ENCODE measurements at places on chromosomes 5 and 9.

- DNase-seq = no peak
Measured at GRCh38 chr9:131707733-131708157, 32.1 kb downstream of the RAPGEF1 start.

DNA sequence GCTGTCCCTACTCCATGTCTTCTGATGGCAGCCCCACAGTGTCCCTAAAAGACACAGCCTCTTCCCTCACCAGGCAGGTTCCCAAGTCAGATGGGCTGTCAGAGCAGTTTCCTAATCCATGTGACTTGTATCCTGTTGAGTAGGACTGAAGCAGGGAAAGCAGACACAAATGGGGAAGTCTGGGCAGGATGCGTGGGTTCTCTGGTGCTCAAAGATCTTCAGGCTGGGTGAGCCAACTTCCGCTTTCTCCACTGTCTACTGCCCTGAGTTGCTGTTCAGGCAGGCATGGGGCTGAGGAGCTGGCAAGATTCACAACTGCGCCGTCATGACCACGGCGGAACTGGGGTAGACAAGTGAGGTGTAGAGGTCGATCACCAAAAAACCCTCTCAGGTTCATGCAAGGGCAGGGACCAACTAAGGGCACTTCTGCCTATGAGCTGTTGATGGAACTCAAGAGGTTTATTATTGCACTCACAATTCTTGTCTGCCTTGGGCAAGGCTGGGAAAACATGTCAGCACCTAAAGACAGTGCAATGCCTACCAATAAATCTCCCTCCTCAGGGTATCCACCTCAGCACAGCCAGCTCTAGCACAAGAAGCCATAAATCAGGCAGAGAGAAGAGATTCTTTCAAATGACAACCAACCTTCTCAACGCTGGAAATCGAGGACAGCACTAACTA, 83.4 kb downstream of the RAPGEF1 start:
- DNase-seq = peak; percentile 92

- no peak for DNase-seq
Measured at GRCh38 chr5:59654691-59655090, 238.8 kb downstream of the PDE4D start.

- no peak for DNase-seq
Measured at GRCh38 chr9:122536134-122536533, 9.0 kb upstream of the OR1N1 start.

- DNase-seq = no peak
Measured at GRCh38 chr5:172858511-172858989, 24.5 kb downstream of the ERGIC1 start.

DNA sequence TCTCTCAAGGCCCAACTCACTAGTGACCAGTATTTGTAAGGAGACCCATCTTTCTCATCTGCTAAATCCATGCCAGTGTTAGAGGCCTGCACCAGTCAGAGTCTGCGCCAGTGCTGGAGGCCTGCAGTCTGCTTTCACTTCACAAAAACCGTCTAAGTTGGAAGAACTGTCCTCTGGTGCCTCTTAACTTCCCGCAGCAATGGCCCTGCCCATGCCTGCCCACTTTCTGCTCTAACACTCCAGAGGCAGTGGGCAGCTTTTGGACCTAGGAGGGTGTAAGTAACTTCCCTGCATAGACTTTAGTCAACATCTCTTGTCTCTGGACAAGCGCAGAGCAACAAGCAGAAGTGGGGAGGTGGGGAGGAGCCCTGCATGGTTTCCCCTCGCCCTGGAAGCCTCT, 152.9 kb downstream of the AUH start:
- DNase-seq = no peak

GRCh38 chr5:141683596-141684141, 1.6 kb upstream of the ARAP3 start:
- no peak for DNase-seq

GRCh38 chr5:157485811-157486210, 25.8 kb downstream of the NIPAL4 start:
- DNase-seq = no peak

DNA sequence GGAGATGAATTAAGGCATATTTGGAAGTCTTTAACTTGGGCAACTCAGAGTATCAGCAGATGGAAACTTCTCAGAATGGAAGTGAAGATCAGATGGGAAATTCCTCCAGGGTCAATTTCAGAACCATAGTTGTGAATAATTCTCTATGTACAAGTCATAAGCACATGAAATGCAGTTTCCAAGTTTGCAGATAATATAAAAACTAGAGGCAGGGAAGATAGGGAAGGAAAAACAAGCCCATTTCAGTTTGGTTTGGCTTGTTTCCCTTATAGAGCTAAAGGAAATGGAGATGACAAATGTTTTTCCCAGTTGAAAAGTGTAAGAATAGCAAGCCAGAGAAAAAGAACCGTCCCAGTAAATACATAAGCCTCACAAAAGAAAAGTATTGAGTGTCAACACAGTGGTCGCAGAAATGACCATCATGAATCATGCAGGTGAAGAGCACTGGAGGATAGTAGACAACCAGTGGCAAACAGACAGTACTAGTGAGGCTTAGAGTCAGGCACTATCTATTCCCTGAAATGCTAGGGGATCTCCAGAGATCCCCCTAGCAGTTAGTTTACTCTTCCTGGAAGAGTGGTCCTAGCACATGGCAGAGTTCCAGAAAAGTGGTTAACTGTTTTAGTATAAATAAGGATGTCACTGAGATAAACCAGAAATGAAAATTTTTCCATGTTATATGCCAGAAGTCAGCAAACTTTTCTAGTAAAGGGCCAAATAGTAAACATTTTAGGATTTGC, 245.9 kb downstream of the SAXO1 start:
- DNase-seq = no peak

- DNase-seq = no peak
Measured at GRCh38 chr9:36029202-36029601, 7.5 kb upstream of the RECK start.

DNA sequence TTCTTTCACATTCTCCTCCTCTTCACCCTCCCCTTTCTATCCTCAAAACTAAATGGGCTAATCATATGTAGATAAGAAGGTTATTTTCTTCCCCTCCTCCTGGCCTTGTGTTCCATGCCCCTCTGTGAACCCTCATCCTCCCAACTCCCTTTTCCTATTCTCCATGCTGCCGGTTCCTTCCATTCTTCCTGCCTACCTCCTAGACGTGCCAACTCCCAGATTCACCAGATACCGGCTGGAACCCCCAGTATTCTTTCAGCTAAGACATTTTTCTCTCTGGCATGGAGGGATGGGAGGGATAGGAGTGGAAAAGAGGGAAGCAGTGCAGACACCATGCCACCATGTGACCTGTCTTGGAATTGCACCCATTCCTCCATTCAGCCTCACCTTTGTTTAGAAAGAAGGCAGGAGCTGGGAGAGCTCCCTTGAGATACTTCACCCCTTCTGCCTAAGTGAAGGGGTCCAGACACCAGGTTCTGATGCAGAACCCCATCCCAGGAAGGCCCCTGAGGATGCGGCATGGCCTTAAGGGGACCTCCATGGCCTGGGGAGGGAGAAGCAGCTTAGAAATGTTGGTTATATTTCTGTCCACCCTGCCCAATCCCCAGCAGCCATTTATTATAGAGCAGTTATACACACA, 4.8 kb downstream of the DNAJB5 start:
- no peak for DNase-seq

DNA sequence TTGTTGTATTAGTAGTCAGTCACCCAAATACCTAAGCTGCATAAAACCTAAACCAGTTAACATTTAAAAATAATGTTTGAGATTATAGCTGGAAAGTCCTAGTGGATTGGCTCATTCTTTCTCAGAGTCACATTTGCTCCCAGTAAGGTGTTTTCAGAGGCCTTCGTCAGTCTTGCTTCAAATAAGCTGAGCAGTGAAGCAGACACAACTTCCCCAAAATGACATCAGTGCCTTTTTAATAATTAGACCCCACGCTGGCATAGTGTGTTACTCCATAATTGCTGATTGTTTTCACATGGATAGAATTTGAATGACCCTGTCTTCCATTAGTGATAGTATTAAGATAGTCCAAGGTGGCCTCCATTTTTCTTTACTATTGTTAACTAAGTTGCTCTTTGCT, 245.8 kb downstream of the PJA2 start:
- no peak for DNase-seq

Data from posterior vena cava (tissue), 2 donors.